ENCODE measurements at places on chromosomes 3 and 15. TPM values are rescaled to one million over a fixed set of nuclear protein-coding genes. Genes with fewer than 3 reads are reported as not detected.

KCNMB3 gene
- 1.9 TPM for total RNA-seq

GOLGA8S gene
- not detected for total RNA-seq

CLRN1 gene
- 0.32 TPM for total RNA-seq

RAB6B gene
- 0.81 TPM for total RNA-seq

PLSCR2 gene
- total RNA-seq = not detected

LRRC3B gene
- not detected for total RNA-seq

CPEB1 gene
- 14.9 TPM for total RNA-seq
